ENCODE measurements at places on chromosomes 2 and 18.

GRCh38 chr2:241859436-241860183 is 916 bp upstream of the PDCD1 start:
- DNase-seq: no peak

- no peak for DNase-seq
These were observed 167.3 kb downstream of the CDH2 start for GRCh38 chr18:28009589-28009988.

GRCh38 chr18:5891184-5891853 is 4.0 kb downstream of the TMEM200C start:
- DNase-seq: no peak

- no peak for DNase-seq
These were observed 143.5 kb downstream of the AGPS start for GRCh38 chr2:177535958-177536504.

DNA sequence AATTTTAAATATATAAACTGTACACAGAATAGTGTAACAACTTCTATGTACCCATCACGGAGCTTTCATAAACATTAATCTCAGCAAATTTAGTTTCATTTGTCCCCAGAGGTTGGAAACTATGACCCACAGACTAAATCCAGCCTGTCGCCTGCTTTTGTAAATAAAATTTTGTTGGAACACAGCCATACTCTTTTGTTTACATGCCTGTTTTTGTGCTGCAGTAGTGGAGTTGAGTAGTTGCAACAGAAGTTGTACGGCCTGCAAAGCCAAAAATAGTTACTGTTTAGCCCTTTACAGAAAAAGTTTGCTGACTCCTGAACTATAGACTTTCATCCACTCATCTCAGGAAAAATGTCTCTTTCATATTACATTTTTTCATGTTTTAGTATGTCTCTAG is 39.8 kb downstream of the RBM45 start:
- no peak for DNase-seq

- no peak for DNase-seq
These were observed 187.8 kb downstream of the ZNF516 start for GRCh38 chr18:76307293-76307690.

DNA sequence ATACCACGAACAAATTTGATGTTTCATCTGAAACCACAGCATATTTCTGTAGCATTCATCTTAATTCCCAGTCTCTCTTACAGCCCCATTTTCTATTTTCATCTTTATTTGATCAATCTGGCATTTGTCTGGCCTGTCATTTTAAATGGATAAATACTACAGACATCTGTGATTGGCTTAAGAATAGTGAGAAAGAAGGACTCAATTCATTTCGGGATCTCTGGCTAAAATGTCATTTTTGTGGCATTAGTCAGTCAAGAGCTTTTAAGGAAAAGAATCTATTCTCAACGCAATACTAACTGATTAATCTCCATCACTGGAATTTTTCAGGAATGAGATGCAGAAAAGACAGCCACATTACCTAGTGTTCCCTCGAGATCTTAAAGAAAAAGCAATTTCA is 585.9 kb downstream of the IRS1 start:
- no peak for DNase-seq

DNA sequence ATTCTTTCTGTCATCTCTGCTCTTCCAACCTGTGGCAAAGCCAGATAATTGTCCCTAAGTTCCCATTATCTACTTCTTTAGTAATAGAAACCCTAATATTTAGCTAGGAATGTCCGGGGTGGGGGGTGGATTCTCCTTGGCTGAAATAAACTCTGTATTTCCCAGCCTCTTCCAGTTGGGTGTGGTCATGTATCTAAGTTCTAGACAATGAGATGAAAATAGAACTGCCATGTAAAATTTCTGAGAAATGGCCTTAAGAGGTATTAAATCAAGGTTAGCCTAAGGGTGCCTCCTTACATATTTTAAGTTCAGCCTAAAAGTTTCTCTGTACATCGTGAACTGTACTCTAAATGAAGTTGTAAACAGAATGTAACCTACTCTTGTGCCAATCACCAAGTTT is 39.5 kb downstream of the MAIP1 start:
- DNase-seq: no peak

GRCh38 chr2:208426412-208427045 is 19.9 kb downstream of the PTH2R start:
- no peak for DNase-seq

- DNase-seq: no peak
These were observed 40.3 kb upstream of the ZEB2 start for GRCh38 chr2:144560251-144560650.

- no peak for DNase-seq
These were observed 49.2 kb upstream of the DARS1 start for GRCh38 chr2:136034629-136035028.

DNA sequence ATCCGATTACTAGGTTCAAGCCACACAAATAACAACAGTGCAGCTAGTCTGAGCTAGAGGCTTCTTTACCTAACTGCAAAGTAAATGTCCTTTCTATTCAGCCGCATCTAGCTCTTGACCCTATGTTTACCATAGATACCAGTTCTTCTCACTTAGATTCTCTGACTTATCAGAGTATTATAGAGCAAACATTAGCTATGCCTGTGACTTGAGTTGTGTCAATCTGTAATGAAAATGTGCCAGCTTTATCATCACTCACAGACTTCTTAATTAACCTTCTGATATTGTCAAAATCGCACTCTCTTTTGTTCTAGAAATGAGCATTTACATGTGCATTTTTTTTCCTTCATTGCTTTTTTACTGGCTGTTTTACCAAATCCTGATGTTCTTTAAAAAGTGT is 79.9 kb downstream of the BCL11A start:
- no peak for DNase-seq

GRCh38 chr2:197137826-197138477 is 172.6 kb downstream of the ANKRD44 start:
- DNase-seq: no peak

DNA sequence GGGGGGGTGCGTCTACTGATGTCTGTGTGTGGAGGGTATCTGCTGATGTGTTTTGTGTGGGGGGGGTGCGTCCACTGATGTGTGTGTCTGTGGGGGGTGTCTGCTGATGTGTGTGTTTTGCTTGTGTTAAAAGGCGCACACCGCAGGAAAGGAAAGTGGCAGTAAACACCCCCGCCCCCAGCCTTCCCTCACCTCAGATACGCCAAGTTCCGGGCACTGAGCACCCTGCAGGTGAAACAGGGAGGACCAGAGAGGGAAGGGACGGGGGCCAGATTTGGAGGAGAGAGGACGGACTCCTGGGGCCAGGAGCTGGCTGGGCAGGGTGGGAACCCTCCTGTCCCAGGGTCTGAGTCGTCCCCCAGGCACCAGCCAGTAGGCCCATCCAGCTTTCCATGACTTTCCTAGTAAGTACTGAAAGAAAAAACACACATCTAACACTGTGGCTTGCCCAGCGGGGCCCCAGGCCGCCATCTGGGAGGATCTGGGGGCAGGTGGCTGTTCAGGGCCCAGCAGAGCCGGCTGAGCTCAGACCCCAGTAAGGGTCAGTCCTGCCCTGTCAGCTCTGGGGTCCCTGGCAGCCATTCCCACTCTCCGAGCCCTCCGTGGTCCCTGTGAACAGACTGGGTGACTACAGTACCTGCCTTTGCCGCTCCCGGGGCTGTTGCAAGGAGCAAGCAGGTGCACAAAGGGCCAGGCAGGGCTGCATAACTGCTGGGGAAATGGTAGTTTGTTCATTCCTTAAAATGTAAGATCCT is 126.9 kb downstream of the NFATC1 start:
- DNase-seq: no peak

GRCh38 chr2:106124905-106125549 is 69.1 kb downstream of the UXS1 start:
- DNase-seq: no peak

DNA sequence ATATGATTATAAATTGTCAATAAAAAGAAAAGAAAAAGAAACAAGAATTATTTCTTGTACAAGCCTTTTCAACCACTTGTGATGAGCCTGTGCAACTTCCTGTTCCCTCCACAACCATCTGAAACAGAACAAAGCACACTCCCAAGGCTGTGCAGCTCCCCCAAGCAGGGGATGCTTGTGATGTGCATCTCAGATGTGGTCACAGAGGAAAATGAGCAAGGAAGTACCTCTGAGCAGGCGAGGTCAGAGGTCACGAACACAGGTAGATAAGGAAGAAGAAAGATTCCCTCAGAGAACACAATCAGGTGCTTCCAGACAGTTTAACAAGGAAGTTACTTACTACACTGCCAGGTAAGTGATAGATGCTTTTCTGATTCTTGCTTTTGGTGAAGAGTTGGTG is 274.8 kb upstream of the SLC39A10 start:
- DNase-seq: no peak

DNA sequence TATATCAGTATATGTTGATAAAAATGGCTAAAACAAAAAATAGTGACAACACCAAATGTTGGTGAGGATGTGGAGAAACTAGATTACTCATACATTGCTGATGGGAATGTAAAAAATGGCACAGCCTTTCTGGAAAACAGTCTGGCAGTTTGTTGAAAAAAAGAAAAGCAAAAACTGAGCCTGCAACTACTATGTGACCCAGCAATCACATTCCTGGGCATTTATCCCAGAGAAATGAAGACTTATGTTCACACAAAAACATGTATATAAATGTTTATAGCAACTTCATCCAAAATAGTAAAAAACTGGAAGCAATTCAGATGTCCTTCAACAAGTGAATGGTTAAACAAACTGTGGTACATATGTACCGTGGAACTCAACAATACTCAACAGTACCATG is 7.5 kb upstream of the KDSR start:
- no peak for DNase-seq

DNA sequence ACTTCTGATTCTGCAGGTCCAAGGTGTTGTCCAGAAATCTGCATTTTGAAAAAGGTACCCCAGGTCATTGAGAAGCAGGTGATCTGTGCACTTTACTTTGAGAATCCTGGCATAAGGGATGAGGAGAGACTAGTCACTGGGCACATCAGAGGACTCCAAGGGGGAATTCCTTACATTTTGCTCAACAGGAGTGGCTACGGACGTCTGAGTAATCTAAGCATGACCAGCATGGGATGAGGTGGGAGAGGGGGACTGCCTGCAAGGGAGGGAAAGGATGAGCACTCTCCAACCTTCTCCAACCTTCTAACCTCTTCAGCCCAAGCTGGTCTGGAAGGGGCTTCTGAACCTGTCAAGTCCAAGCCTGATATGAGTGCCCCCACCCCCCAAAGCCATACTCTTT is 55.5 kb downstream of the MARCHF4 start:
- no peak for DNase-seq

DNA sequence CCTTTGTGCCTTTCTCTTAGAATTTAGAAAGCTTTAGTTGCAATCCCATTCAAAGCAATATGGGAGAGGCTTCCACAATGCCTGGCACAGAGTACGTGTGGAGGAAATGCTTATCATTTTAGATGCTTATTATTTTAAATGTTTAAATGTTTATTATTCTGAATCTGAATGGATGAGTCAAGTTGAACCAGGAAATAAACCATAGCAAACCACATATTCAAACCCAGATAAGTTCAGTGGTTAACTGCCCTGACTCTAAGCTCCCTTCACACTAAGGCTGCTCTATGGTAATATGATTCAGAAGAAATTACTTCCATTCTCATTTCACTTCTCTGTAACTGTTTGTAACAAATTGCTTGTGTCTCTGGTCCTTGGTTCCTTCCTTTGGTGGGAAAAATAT is 5.2 kb upstream of the PPP4R1 start:
- no peak for DNase-seq

DNA sequence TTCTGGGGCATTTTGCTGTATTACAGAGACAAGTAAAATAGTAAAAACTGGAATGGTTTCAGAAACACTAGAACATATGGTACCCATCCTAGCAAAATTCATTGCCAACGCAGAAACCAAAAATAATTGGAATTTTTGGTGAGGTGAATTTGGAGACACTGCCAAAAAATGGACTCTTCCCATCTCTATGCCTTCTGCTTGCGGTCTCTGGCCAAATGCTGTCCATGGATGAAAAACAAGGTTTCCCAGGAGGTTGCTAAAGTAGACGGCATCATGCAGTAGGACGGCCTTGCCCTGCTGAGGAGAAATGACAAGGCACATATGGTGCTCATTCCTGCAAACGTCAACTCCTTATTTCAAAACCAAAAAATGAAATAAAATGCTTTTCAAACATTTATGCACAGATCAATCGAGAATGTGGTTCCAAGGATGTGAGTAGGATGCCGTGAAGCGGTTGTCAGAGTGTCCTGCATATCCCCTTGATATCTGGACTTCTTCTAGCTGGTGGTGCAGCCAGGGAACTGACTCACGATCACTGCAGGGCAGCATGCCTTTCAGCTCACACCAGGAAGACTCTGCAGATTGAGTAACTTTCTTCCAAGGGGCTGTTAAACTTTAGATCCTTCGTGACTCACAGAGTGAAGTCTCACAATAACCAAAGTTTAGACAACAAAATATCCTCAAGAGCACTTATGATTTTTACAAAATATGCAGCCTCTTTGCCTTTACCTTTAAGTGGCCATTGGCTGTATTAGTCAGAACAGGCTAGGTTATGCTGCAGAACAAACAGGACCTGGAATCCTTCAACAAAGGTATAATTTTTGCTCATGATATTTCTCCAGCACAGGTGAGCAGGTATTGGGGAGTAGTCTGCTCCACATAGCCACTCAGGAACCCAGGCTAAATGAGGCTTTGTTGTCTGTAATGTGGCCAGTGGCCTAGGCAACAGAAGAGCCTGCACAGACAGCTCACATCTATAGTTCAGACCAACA is 149.4 kb upstream of the NDUFV2 start:
- no peak for DNase-seq

GRCh38 chr2:1990151-1990589 is 245.9 kb upstream of the PXDN start:
- no peak for DNase-seq

GRCh38 chr2:26940001-26940400 is 30.4 kb upstream of the MAPRE3 start:
- DNase-seq: no peak

GRCh38 chr2:130727286-130727924 is 1.5 kb upstream of the GPR148 start:
- DNase-seq: peak; percentile 38

GRCh38 chr2:180572346-180572745 is 408.1 kb upstream of the UBE2E3 start:
- no peak for DNase-seq

- DNase-seq: peak; percentile 30
These were observed 539 bp downstream of the LAPTM4A start for GRCh38 chr2:20050646-20051531.

GRCh38 chr2:210445116-210445707 is 31.3 kb downstream of the LANCL1 start:
- DNase-seq: no peak

GRCh38 chr2:16063955-16064633 is 123.7 kb downstream of the MYCN start:
- DNase-seq: no peak

GRCh38 chr2:81598453-81598852 is 1293.9 kb upstream of the LRRTM1 start:
- DNase-seq: no peak

All from iPS DF 19.7 (cell line).